SK-N-SH treated with all-trans-retinoic acid at 6 μM for 48 hours (cell line): ENCODE measurements at places on chromosomes 2 and 18.

- ATAC-seq = peak; percentile 63
Observed at GRCh38 chr2:145116834-145117725, 597.2 kb upstream of the ZEB2 start.

- no peak for ATAC-seq
Observed at GRCh38 chr18:66211749-66212148, 392.1 kb downstream of the CDH19 start.

GRCh38 chr18:58148954-58149471 is 105.0 kb downstream of the NEDD4L start:
- ATAC-seq = no peak

DNA sequence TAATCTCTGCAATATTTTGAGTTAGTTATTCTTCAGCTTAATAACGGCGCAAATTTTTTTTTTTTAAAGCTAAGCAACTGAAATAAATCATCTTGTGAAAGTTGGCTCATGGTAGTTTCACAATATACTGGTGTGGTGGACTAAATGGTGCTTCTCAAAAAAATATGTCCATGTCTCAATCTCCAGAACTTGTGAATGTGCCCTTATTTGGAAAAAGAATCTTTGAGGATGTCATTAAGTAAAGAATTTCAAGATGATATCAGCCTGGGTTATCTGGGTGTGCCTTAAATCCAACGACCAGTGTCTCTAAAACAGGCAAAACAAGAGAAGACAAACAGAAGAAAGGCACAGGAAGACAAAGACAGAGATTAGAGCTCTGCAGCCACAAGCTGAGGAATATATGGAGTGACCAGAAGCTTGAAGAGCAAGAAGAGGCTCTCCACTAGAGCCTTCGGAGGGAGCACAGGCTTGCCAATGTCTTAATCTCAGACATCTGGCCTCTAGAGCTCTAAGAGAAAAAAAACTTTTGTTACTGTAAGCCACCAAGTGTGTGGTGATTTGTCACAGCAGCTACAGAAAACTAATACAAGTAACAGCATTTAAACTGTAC is 71.4 kb downstream of the HNMT start:
- peak; percentile 56 for ATAC-seq

DNA sequence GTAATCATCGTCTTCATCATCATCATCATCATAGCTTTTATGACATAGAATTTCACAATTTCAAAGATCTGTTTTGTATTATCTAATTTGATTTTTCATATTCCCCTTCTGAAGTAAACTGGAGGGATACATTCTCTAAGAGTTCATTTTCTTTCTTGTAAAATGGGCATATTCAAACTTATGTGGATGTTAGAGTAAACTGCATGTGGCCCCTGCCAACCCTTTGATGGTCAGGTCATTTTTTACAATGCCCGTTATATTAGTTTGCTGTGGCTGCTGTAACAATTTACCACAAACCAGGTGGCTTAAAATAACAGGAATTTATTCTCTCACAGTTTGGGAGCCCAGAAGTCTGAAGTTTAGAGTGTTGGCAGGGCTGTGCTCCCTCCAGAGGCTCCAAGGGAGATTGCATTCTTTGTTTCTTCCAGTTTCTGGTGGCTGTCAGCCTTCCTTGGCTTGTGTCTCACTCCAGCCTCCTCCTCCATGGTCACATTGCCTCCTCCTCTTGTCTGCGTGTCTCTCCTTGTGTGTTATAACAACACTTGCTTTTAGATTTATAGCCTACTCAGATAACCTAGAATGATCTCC is 127.5 kb upstream of the MMADHC start:
- peak; percentile 97 for ATAC-seq

- peak; percentile 88 for ATAC-seq
Observed at GRCh38 chr2:230814616-230815015, 50.1 kb upstream of the ITM2C start.

GRCh38 chr2:84629550-84629949 is 113.3 kb downstream of the DNAH6 start:
- no peak for ATAC-seq

- peak; percentile 52; the same call in 2 of the 3 replicates for ATAC-seq
Observed at GRCh38 chr2:119419065-119419464, 12.6 kb upstream of the TMEM37 start.

DNA sequence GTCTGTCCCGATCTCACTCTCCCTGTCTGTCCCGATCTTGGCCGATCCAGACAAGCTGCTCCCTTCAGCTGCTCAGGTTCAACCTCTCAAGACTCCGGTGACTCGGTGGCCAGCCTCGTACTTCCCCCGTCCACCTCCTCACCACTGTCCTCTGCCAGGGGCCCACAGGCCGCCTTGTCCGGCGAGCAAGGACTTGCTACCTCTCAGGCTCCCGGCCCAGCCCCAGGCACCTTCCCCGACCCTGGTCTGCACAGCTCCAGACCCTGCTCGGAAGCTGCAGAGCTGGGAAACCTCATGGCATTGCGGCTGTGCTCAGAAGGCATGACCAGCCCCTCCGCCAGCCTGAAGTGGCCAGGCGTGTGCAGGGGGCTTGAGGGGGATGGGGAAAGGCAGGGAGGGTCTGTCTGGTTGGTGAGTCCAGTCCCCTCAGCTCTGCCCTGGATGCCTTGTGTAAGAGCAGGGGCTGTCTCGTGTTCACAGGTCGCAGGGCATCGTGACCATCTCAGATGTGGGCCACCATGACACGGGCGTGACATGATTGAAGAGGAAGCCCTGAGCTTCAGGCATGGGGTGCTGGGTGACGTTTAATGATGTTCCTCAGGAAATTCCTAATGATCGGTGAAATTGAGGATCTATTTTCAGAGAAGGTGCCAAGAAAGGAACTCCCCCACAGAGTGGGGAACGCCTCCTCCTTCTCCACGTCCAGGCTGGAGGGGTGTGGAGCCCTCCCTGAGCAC is 121.2 kb upstream of the CTDP1 start:
- ATAC-seq = 0 out of 3 replicates have a peak, but pooled peaks have one; percentile 23

DNA sequence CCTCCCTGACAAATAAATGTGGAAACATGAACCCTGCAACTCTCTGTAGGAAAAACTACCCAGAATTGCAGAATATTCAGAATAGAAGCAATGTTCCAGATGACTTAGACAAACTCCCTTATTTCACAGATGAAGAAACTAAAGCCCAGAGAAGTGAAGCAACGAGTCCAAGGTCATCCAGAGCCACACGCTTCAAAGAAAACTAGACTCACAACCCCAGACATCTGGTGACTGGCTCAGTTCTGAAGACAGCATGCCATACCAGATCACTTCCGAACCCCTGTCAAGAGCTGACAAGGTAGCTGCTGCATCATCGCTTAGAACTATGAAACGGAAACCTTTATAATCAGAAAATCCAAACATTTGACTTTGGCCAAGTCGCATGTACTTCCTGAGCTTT is 101.3 kb downstream of the PID1 start:
- ATAC-seq = no peak

DNA sequence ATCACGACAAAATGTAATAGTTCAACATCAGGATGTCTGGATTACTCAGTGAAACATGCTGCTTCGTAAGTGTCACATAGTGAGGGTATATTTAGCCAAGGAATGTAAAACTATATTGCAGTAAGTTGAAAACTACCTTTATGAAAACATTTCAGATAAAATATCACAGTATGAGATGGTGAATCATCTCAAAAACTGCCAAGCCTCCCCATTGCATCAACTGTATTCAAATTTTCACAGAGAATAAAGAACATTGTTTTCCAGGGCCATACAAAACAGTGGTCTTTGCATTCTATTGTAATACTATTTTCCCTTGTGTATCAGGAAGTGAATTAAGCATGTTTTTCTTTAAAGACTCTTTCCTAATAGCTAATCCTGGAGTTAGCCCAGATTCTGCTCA is 47.6 kb upstream of the MSTN start:
- ATAC-seq = no peak

DNA sequence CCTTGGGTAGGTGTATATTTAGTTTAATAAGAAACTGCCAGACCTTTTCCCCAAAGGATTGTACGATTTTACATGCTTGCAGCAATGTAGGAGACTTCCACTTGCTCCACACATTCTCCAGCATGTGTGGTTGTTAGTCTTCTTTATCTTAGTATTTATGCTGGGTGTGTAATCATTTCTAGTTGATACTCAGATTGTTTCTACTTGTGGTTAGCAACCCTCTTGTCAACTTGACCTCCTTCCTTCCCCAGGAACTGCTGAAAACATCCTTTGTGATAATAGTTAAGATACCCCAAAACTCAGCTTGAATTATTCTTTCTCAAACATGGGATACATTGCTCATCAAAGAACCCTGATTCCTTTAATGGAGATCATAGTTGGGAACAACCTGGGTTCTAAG is 37.2 kb upstream of the CYBRD1 start:
- ATAC-seq = no peak

GRCh38 chr2:219209236-219210195 is 2.9 kb downstream of the ZFAND2B start:
- no peak for ATAC-seq

DNA sequence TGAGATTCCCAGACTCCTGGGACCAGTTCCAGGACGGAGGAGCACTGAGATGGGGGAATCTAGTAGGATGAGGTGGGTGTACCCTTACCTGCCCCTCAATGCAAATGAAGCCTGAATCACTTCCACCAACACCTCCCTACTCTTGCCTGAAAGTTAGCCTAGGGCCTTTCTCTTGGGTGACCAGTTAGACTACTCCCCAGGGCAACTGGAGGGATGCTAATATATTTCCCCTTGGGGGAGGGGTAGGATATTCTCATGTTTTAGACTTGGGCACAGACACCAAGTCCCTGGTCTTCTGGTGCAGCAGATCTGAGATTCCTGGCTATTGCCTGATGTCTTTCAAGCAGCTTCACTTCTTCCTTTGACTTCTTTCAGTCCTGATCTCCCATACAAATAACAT is 334.5 kb downstream of the ALK start:
- ATAC-seq = no peak

DNA sequence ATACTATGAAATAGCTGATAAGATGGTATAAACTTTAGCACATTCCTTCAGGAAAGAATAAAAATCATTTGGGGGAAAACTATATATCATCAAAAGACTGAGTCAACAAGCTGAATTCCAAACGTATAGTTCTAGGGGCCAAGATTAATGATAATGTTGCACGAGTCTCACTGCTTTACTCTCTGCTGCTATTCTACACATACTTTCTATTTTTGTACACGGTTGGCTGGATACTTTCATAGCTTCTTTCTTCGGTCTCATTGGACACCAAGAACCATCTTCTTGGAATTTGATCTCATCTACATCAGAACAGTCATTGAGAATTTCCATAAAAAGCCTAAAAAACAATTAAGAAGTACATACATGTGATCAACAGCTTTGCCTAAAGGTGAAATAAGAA is 72.7 kb upstream of the ST8SIA5 start:
- ATAC-seq = no peak

DNA sequence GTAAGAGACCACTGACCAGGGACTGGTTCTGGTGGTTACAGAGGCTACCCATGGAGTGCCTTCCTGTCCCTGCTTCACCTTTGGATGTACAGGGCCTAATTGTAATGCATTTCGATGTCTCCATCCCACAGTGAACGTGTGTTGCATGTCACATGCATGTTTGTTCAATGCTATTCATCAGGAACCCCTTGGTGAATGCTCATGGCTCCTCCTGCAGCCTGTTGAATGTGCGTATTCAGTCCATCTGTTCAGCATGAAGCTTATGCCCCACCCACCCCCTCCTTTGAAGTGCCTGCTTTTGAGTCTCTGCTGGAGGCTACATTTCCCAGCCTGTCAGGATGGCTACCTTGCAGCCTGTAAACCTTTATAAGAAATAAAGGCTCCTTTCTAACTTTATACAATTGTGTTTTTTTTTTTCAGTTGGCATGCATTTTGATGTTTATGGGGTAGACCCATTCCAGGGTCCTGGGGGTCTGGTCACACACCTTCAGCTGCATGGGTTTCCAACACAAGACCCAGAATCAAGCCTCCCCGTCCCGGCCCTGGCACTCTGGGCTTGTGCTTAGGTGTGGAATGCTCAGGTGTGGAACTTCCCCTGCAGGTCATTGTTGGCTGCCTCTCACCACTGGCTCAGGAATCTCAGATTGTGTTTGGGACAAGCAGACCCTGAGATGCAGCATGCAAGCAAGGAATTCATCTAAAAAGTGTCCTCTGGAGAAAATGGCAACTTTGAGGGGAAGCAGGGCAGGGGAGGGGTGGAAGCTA is 238.8 kb upstream of the HDAC4 start:
- no peak for ATAC-seq

DNA sequence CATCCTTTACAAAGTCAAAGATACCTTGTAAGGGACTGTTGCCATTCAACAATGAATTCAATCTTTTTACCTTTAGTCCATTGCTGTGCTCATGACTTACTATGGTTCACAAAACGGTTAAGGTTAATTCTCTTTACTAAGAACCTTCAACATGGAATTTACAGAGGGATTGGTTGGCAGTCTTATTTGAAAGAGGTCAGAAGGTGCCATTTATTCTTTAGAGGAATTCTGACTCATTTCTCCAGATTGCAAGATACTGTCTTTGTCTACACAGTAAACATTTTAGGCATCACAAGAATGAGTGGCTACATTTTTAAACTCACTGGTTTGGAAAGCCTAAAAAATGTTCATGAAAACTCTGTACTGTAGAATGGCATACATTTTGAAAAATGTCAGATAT is 17.4 kb downstream of the KCNH7 start:
- no peak; the same call in 2 of the 3 replicates for ATAC-seq

DNA sequence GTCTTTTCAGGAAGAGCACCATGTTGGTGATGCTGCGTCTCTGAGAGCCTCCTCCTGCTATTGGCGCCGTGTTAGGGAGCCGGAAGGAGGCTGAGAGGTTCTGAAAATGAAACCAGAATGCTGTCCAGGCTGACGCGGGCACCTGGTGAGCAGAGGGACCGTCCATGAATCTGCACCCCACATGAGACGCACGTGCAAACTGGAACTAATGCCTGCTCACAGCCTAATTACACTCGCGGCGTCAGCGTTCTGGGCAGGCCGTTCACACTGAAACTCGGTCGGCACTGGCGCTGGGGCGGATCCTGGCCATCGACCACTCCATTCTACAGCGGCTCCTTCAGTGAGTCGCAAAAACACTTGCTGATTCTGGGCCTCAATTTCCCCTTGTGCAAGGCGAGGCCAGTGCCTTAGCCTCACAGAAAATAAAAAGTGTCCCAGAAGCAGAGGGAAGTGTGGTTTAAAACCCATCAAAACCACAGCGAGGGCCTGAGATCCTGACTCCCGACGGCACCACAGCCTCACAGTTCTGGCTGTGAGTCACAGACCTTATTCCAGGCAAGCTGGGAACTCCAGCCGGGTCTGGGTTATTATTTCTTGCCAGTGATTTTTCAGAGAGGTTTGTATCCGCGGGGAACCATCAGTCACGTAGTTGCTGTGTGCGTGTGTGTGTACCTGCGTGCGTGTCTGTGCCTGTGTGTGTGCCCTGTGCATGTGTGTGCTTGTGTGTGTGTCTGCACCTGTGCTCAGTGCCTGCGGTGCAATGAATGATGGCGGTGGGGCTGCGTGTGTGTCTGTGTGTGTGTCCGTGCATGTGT is 49.1 kb upstream of the CTDP1 start:
- peak; percentile 63 for ATAC-seq

GRCh38 chr2:92072461-92073035 is 2798.7 kb upstream of the TEKT4 start:
- ATAC-seq = no peak

- ATAC-seq = no peak
Observed at GRCh38 chr2:190863946-190864345, 16.7 kb upstream of the GLS start.
